ENCODE measurements at places on chromosomes 2 and 18. TPM values are rescaled to one million over a fixed set of nuclear protein-coding genes. Genes with fewer than 3 reads are reported as not detected.

PRSS56 gene
- total RNA-seq, result not detected

STON1 gene
- total RNA-seq, result 0.93 TPM

- no peak for DNase-seq
Measured at GRCh38 chr18:13011719-13012118, 20.6 kb downstream of the CEP192 start.

DNA sequence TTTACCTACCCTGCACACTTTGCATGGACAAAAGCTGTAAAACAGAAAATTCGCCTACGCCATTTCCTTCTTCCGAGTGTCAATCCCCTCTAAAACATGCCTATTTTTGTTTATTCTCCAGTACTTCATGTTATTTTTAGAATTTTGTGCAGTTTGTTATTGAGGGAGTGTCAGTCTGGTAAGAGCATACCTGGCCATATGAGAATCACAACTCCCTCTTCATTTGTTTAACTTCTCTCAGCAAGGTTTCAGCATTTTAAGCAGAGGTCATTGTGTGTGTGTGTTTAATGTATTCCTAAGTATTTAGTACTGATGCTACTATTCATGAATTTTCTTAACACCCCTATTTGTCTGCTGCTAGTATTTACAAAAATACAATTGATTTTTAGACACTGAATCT is 49.4 kb downstream of the SMAD2 start:
- DNase-seq, result no peak

DNA sequence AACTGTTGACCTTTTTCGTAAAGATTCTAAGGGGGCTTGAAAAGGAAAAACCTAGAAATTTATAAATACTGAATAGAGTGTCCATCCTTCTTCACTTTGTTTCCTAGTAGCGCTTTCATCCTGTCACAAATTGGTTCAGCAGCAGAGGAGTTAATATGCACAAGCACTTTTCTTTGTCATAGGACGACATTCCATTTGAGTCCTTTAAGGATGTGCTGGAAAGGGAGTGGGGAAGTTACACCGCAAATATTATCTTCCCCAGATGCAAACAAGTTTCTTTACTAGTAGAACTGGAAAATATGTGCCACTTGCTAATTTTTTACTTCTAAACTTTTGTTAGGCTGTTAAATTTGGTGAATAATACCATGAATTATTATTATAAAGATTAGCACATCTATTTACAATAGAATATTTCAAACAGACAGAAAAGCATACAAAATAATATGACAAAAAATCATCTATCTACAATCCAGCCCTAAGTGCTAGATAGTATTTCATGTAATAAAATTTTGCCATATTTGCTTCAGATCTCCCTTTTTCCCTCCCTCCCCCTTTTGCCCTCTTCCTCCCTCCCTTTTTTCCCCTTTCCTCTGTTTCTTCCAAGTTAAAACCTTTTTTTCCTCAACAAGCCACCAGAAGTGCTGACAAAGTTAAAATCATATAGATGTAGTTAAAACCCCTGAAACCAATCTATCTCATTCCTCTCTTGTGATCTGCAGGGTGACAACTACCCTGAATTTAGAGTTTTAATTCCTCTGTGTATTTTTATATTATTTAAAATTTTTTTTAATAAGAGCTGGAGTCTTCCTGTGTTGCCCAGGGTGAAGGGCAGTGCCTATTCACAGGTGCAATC is 50.5 kb upstream of the MAP4K3 start:
- no peak for DNase-seq

DNA sequence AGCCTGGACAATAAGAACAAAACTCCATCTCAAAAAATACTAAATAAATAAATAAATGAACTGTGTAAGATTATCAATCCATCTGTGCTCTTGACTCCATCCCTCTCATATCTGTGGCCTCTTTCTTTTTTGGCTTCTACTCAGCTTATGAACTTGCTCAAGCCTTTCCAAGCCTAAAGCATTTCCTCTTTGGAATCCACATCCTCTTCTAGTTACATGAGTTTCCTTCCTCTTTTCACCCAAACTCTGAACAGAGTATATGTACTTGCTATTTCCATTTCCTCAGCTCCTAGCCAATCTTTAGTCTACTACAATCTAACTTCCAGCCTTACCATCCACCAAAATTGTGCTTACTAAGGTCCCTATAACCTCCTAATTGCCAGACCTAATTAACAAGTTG is 2.5 kb upstream of the DNAJC10 start:
- DNase-seq, result no peak

- no peak for DNase-seq
Measured at GRCh38 chr2:207282916-207283315, 117.2 kb upstream of the KLF7 start.

DNA sequence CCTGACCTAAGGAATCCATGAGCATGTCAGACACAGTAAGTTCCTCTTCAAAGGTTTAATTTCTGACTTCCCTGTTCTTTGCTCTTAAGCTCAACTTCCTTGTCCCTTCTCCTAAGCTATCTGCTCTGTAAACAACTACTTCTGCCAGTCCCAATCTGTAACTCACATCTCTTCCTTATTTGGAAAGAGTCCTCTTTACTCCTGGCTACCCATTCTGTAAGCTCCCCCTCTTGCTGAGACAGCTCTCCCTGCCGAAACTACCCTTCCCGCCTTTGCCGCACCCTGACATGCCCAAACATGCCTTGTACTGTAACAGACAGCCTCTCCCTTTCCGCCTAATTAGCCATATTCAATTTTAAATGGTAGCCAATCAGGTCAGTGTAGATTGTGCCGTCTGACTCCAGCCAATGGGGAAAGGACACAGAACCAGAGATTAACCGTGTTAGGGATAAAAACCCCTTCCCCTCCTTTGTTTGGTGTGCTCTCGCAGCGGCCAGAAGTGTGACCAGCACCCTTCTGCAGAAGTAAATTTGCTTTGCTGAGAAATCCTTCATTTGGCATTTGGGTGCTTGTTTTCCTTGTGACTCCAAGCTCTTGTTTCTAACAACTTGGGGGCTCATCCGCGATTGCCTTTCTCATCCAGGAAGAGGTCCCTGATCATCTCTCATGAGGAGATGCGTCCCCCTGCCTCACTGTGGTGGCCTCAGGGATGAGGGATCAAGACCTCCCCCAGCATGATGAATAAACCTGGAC is 49.0 kb downstream of the PIAS2 start:
- DNase-seq, result no peak
